ENCODE measurements at places on chromosomes 1 and 21.
A peak's percentile ranks its signal among the peaks of the same experiment; 100 is the strongest.

DNA sequence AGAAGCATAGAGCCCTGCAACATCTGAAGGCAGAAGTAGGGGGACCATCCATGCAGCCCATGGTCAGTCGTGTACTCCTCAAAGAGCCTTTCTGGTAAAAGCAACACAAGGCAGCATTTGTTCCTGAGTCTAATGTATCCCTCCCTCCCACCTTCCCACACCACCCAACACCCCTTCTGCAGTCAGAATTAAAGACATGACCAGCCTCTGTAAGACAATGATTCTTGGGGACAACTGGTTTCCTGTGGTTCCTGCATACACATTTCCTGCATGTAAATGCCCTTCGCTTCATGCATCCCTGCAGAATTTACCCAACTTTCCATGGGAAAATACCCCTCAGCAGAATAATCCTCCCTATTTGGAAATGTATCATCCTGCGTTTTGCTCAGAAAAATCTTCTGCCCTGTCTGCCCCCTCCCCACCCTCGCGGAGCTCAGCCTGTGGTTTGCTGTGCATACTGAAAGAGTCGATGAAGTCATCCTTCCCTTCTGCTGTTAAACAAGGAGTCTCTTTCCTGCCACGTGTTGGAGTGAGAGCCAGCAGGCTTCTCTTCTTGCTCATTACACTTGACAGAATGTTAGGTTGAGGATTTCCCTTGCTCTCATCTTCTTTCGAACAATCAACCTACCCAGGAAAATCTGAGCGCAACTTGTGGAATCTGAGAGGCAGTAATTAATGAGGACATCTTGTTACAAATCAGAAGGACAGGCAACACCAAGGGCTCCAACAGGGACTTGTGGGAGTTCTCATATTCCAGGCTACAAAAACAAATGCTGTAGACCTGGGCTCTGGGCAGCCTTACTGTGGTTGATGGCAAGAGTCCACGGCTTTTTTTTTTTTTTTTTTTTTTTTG is 4.7 kb downstream of the TNN start:
- DNase-seq, result peak; percentile 8

DNA sequence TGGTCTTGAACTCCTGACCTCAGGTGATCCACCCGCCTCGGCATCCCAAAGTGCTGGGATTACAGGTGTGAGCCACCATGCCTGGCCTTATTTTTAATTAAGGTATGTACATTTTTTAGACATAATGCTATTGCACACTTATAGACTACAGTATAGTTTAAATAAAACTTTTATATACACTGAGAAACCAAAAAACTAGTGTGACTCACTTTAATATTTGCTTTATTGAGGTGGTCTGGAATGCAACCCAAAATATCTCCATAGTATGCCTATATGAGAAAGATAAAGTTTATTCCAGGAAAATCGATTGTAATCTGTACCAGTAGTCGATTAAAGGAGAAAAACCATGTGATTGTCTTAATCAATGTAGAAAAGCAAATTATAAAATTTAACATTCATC is 85.5 kb upstream of the ERRFI1 start:
- no peak for DNase-seq

GRCh38 chr1:218383681-218384080 is 38.5 kb downstream of the TGFB2 start:
- no peak for DNase-seq

GRCh38 chr1:169070547-169070946 is 35.9 kb upstream of the ATP1B1 start:
- no peak for DNase-seq

- no peak for DNase-seq
Measured at GRCh38 chr1:101364370-101365120, 127.7 kb downstream of the S1PR1 start.
